Activated CD4-positive, alpha-beta T cell treated with anti-CD3 and anti-CD28 coated beads, Interleukin-2, amount 50 U/mL, for 48 hours (primary cell): ENCODE measurements at places on chromosomes 5 and 9.
A peak's percentile ranks its signal among the peaks of the same experiment; 100 is the strongest.

DNA sequence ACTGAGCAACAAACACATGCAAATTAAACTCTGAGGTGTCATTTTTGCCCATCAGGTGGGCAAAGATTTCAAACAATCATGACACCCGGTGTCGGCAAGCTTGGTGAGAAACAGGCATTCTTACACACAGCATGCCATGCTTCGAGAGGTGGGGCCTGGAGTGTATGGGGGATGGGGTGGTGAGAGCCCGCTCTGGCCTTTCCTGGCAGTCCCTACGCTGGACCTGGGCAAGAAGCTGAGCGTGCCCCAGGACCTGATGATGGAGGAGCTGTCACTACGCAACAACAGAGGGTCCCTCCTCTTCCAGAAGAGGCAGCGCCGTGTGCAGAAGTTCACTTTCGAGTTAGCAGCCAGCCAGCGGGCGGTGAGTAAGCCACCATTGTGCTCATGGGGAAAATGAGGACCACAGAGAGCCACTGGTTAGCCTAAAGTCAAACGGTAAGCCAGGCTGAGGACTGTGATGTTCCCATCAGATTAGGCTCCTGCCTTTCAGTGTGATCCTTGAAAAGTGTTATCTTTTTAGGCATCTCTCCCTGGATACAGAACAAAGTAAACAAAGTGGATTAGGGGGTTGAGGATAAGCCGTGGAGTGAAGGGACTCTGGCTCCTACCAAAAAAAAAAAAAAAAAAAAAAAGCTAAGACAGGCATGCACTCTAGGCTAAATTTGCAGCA, 9.4 kb downstream of the MYOZ3 start:
- no peak for DNase-seq

GRCh38 chr5:109164001-109164400, 245.8 kb downstream of the PJA2 start:
- no peak for DNase-seq

DNA sequence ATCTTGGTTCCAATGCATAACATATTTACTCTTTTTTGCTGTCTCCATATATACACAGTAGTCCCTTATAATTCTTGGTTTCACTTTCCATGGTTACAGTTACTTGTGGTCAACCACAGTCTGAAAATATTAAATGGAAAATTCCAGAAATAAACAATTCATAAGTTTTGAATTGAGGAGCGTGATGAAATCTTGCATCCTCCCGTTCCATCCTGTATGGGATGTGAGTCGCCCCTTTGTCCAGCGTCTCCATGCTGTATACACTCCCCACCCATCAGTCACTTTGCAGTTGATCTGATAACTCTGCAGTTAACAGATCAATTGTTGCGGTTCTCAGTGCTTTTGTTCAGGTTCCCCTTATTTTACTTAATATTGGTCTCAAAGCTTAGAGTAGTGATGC, 11.5 kb upstream of the FAF2 start:
- DNase-seq, result no peak

DNA sequence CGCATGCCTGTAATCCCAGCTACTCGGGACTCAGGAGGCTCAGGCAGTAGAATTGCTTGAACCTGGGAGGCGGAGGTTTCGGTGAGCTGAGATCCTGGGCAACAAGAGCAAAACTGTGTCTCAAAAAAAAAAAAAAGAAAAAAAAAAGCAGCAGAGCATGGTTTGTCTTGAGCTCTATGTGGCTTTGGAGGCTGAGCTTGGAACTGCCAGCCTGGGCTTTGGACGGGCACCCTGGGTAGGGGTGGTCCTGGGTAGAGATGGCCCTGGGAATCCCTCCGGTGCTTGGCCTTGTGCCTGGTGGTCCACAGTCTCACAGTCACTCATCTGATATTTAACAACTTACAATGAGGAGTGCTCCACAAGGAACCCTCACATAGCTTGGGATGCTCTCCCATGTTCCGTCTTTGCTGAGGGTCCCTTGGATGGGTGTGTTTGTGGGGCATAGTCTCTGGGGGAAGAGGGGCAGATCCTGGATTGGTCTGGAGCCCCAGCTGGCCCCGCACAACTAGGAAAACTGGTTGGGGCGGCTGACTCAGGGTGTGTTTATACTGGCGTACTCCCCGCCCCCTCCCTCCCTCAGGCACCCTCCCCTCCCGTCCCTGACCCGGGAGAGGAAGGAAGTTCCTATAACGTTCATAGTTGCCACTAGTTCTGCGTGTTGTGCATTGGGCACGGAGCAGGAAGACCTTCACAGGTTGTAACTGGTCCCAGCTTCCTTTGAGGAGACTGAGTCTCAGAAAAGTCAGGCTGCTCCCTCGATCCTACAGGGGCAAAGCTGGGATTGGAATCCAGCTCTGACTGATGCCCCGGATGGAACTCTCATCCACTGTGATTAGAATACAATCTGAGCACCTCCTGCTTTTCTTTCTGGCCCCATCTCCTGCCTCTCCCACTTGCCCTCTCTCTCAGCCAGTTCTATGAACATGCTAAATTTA, 11.2 kb downstream of the IER5L start:
- DNase-seq, result peak; percentile 37

DNA sequence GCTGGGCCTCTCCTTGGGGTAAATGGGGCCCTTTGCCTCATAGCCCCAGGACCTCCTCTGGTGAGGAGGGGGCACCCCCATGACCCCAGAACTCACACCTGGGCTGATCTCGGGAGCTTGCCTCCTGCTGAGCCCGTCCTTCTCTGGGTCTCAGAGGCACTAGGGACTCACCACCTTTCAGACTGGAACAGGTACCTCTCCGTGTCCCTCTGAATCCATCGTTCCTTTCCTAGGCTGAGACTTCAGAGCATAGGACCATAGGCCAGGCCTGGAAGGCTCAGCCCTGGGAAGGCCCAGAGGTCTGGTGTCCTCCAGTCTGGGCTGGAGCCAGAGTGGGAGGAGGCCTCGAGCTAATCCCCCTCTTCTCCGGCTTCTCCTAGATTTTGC, 97.9 kb downstream of the CACNA1B start:
- DNase-seq, result no peak

GRCh38 chr9:16918920-16919319, 48.5 kb upstream of the BNC2 start:
- no peak for DNase-seq

- DNase-seq, result peak; percentile 75
Measured at GRCh38 chr9:124320062-124320973, 62.6 kb downstream of the NEK6 start.

- peak; percentile 51 for DNase-seq
Measured at GRCh38 chr9:136312436-136312835, 8.5 kb upstream of the CCDC187 start.

DNA sequence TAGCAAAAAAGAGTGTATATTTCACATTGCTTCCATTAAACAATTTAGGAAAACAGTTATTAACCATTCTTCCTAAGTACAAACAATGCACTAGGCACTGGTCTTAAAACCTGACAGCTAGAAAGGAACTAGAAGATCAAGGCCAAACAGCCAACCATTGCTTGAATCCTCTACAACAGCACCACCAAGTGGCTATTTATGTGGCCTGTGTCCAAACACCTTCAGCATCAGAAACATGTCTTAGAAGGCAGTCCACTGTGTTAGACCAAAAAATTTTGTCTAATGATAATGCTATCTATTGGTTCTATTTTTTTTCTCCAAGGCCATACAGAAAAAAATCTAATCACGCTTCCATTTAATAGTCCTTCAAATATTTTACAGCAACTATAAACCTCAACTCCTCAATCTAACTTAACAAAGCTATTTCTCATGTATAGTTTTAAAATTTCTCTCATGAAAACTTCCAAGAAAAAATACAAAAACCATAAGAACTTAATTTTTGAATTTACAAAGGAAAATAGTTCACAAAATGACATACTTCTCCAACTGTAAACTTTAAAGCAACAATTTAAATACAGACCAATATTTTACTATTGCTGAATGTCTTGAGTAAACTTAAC, 36.1 kb downstream of the CAAP1 start:
- DNase-seq, result peak; percentile 7

GRCh38 chr5:81779125-81779915, 28.4 kb upstream of the SSBP2 start:
- DNase-seq, result peak; percentile 26

- no peak for DNase-seq
Measured at GRCh38 chr5:111233052-111233374, 8.8 kb downstream of the CAMK4 start.

DNA sequence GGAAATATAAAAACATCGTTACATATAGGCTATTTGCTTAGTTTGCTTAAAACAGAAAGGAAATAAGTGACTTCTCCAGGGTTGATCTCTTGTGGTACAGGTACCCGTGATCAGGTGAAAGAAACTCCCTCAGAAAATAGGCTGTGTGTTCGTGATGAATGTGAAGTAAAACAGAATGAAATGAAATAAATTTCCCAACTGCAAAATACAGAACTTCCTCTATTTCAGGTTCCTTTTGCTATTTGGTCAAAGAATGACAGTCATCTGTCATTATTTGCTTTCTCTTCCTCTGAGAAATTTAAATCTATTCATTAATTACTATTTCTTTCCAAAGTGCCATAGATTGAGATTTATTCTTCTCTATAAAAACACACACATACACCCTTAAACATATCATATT, 408.1 kb downstream of the FAM170A start:
- no peak for DNase-seq

- no peak for DNase-seq
Measured at GRCh38 chr9:23555851-23556250, 270.2 kb downstream of the ELAVL2 start.

DNA sequence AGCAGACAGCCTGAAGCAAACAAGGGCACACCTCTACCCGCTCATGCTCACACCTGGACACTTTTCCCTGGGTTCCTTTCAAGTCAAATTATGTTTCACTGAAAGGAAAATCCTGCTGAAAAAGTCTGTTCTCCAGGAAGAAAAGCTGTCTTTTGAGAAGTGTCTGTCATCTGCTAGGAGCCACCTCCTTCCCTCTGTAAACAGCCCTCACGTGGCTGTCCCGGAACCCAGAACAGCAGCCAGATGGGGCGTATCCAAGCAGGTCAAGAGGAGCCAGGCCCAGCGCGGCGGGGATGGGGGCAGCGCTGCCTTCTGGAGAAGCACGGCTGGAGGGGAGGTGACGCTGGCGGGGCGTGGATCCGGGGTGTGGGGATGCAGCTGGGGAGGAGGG, at the start of gene PNPLA7:
Gene PNPLA7, minus strand, starts transcription at position 172 of the 391 bp plus-strand sequence. CDS start 205 bp downstream, outside the sequence.
- DNase-seq, result peak; percentile 47

DNA sequence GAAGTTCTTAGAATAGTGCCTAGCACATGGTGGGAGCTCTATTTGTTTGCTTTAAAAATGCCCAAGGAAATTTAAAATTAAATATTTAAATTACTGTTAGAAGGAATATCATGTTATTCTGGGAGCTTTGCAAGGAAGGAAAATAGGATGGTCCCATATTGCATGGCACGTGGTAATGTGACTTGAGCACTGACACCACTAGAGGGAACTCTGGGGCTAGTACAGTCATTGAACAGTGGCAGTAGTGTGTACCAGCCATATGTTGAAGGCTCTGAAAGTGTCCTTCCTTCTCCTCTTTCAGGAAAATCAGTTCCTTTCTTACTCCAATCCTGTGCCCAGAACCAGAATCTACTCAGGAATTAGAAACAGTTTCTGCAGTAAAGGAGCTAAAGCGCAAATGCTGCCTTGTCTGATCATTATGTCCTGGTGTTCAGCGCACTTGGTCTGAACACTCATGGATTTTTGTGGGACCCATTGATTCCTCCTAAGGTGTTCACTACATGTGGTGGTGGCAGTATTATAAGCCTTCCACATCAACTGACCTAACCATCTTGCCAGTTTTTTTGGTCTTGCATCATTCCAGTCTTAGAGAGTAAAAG, 54.1 kb downstream of the GDA start:
- DNase-seq, result no peak

DNA sequence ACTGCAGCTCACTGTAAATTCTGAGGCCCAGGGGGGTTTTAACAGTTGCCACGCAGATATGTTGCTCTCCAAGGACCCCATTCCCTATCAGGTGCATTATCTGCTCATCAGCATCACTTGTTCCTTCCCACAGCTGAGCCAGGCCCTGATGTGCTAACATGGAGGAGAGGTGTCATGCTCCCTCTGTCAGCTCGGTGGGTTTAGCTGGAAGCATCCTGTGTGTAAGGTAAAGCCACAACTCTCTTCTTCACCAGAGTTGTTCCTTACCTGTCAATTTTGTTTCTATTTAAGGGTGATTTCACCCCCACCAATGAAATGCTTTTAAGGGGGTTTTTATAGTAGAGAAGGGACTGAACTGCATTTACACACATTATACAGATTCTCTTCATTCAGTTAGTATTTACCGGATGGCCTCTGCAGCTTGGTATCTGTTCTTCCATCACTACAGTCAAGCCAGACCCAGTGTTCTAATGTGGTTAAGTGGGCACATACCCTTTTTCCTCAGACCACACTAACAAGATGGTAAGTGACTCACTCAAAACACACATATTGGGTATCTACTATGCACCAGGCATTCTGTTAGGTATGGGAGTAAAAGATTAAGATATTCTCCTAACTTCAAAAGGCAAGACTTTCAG, 205.4 kb downstream of the DCP2 start:
- no peak for DNase-seq

DNA sequence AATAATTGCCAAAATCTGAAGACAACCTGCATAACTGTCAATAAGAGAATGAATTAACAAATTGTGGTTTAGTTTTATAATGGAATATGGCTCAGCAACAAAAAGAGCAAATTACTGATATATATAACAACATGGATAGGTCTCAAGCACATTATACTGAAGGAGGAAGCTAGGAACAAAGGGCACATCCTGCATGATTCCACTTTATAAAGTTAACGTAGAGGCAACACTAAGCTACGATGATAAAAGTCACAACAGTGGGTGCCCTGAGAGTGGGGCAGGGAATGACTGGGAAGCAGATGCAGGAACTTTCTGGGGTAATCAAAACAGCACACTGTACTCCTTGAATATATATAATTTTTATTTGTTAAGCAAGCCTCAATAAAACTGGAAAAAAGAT, 165.2 kb downstream of the RMI1 start:
- no peak for DNase-seq

DNA sequence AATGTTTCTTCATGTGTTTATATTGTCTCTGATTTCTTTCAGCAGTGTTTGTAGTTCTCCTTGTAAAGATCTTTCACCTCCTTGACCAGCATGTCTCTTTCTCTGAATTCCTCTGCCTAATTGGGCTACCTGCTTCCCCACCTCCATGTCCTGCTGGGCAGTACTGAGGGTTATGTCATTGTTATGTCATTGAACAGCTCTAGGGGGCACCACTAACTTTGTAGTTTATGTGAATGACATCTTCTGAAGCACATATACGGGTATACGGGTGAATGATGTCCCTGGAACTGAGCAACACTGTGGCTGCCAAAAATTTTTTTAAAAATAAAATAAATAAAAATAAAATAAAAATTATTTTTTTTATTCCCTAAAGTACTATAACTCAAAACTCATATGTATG, 16.9 kb upstream of the SNCAIP start:
- no peak for DNase-seq

- no peak for DNase-seq
Measured at GRCh38 chr5:36743891-36744772, 132.4 kb upstream of the NIPBL start.

- DNase-seq, result no peak
Measured at GRCh38 chr5:160674901-160675300, 177.1 kb downstream of the ATP10B start.

DNA sequence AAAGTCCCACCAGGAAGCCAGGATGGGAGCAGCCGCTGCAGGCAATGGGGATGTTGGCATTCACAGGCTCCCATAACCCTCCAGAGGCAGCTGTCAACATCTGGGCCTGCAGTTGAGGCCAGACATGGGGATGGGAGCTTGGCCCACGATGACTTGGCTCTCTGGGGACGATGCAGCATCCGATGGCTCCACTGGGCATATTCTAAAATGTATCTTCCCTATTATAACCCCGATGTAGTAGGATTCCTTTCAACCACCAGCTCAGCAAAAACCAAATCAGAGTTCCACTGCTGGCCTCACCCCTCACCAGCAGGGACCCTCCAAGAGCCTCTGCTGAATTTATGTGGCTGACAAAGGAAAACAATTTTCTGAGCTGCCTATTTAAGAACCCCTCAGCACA, 7.1 kb downstream of the SPRY4 start:
- DNase-seq, result no peak
